Breast epithelium (tissue), 4 donors: ENCODE measurements at places on chromosomes 2 and 18. TPM values are rescaled to one million over a fixed set of nuclear protein-coding genes. Genes with fewer than 3 reads are reported as not detected.

DNA sequence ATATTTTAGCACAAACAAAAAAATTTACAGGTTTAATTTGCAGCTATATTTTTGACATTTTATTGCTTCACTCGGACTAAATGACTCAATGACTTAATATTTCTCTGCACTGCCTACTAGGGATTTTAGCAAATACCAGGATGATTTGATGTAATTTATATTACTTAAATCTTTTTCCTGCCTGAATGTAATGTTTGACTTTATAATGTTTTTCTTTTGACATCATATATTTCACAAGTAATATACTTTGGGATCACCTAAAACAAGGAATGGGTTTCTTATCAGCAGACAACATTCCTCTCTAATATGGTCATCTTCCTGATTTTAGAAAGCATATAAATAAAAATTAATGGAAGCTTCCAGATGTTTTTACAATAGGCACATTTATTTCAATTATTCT lies 253.2 kb upstream of the EPC2 start:
- H3K4me1 ChIP-seq: no peaks in the 10 kb centered on the region
- H3K36me3 ChIP-seq: no peaks in the 10 kb centered on the region
- H3K4me3 ChIP-seq: no peak overlapping the region
- no peak overlapping the region for H3K27ac ChIP-seq
- no peak for DNase-seq

- H3K27ac ChIP-seq: no peak overlapping the region
- no peaks in the 10 kb centered on the region for H3K27me3 ChIP-seq
- DNase-seq: no peak
- H3K36me3 ChIP-seq: no peaks in the 10 kb centered on the region
- no peaks in the 10 kb centered on the region for H3K4me1 ChIP-seq
- no peak overlapping the region for H3K4me3 ChIP-seq
Observed at GRCh38 chr2:162174746-162175145, 22.7 kb upstream of the GCG start.

The UGT1A7 gene
- not detected for total RNA-seq

The FRZB gene
- 2.9 TPM for total RNA-seq

DNA sequence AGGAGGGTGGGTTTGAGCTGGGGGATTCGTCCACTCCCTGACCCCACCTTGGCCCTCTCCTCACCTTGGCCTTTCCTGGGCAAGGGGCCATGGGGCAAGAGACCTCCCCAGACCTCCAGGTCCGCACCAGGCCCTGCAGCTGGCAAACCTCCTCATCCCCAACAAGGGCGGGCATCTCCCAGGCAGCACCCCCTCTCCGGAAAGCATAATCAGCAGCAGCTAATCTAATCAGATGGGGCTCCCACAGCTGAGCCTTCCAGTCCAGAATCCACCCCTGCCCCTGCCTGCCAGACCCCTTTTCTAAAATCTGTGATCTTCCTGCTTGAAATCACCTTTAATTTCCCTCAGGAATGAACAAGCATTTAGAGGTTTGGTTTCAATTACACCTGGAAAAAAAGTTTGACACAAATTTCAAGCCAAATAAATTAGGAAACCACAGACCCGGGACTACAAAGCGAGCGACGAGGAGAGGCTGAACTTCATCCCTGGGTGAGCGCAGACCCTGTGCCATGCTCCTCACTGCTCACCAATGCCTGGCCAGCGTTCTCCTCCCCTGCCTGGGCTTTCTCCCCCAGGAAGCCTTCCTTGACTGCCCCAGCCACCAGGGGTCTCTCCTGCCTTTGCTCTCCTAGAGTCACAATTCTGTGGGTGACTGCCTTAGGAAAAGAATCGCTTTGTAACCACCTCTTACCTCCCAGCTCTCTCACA lies 143.0 kb upstream of the MYCN start:
- H3K4me3 ChIP-seq: no peak overlapping the region
- no peak overlapping the region for H3K27ac ChIP-seq
- no peak for DNase-seq
- H3K36me3 ChIP-seq: no peaks in the 10 kb centered on the region

GRCh38 chr18:55246278-55246677 lies 287.0 kb upstream of the CCDC68 start:
- DNase-seq: no peak
- no peak overlapping the region for H3K27ac ChIP-seq
- no peak overlapping the region for H3K4me3 ChIP-seq

- no peaks in the 10 kb centered on the region for H3K36me3 ChIP-seq
- H3K4me1 ChIP-seq: no peaks in the 10 kb centered on the region
- H3K27ac ChIP-seq: no peak overlapping the region
- H3K27me3 ChIP-seq: no peaks in the 10 kb centered on the region
- DNase-seq: no peak
Observed at GRCh38 chr18:56511996-56512395, 126.4 kb downstream of the TXNL1 start.

DNA sequence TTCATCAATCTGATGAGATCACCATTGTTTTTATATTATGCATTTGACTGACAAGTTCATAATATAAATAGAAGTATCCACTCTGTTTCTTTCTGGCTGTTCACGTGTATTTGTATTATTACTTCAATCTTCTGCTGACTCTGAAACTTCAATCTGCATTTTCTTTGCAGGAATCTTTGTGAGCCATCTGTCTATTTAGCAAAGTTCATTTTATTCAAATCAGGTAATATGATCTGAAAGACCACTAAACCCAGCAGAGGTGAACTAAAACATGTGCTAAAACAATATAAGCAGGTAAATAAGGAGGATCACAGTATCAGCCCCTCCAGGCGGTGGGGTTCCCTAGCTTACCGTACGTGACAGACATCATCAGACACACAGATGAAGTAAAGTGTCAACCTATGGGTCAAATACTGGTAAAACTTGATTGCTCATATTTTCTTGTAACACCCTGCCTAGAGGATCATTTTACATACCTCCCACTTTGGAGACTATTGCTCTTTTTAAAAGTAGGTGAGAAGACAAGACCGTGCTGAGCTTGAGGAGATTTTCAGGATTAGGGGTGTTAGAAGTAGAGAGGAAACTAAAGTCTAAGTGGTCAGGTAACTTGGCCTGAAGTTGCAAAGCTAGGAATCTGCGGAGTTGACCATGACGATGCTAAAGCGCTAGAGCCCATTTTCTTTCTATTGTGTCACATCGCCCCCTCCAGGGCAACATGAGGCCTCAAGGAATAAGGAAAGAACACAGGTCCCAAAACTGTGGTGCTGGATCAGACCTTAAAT lies 9.0 kb downstream of the DTNB start:
- no peaks in the 10 kb centered on the region for H3K27me3 ChIP-seq
- H3K4me1 ChIP-seq: no peaks in the 10 kb centered on the region
- no peaks in the 10 kb centered on the region for H3K36me3 ChIP-seq
- H3K4me3 ChIP-seq: no peak overlapping the region

DNA sequence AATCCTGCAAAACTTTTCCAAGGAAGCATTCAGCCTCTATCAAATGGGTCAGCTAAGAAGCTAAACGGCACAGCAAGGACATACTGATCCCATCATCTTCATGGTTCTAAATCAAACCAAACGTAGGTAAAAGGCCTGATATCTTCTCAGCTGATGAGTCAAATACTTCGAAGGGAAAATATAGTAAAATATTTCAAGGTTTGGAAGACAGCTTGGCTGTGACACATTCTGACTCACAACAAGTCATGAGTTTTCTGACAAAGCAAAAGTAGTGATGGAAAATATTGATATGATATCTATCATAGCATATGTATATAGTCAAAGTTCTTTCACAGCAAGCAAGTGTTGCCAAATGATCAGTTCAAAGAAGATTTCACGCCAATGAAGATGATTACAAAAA lies 31.5 kb downstream of the DOCK10 start:
- no peaks in the 10 kb centered on the region for H3K27me3 ChIP-seq
- no peak overlapping the region for H3K27ac ChIP-seq
- no peaks in the 10 kb centered on the region for H3K4me1 ChIP-seq
- no peak overlapping the region for H3K4me3 ChIP-seq

The SULT1C4 gene
- total RNA-seq: 19.8 TPM

GRCh38 chr2:69422198-69422597 lies 15.0 kb downstream of the NFU1 start:
- no peak overlapping the region for H3K27ac ChIP-seq
- DNase-seq: no peak
- no peak overlapping the region for H3K4me3 ChIP-seq
- H3K4me1 ChIP-seq: no peaks in the 10 kb centered on the region

GRCh38 chr2:208491641-208492040 lies 85.0 kb downstream of the PTH2R start:
- no peaks in the 10 kb centered on the region for H3K4me1 ChIP-seq
- H3K36me3 ChIP-seq: no peaks in the 10 kb centered on the region
- no peak overlapping the region for H3K4me3 ChIP-seq
- DNase-seq: no peak
- H3K27me3 ChIP-seq: no peaks in the 10 kb centered on the region

DNA sequence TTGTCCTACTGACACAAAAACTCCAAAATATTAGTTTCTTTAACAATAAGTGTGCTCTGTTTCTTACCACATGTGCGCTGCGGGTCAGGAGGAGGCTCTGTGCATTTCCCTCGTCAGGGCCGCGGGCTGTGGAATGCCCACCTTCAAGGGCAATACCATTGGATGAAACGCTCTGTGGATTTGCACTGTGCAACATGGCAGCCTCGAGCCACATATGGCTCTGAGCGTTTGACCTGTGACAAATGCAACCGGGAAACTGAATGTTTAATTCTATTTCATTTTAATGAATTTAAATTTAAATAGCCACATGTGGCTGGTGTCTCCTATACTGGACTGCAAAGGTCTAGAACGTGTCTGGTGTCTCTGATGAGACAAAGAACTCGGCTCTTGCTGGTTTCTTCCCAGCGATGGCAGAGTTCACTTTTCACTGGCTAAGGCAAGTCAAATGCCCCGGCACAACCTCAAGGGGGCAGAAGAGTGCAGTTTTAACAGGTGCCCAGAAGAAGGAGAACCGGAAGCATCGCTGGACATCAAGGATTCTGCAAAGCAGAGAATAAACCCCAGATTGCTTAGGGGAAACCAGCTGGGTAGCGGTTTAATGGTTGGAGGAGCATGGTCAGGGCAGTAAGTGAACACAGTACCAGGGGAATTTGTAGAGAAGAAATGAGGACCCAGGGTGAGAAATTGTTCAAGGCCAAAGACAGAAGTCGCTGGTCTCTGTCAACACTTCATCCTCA lies 37.0 kb upstream of the TMEM18 start:
- no peak overlapping the region for H3K4me3 ChIP-seq
- peak; percentile 55 for DNase-seq
- no peaks in the 10 kb centered on the region for H3K4me1 ChIP-seq
- H3K36me3 ChIP-seq: no peaks in the 10 kb centered on the region
- H3K27me3 ChIP-seq: no peaks in the 10 kb centered on the region

DNA sequence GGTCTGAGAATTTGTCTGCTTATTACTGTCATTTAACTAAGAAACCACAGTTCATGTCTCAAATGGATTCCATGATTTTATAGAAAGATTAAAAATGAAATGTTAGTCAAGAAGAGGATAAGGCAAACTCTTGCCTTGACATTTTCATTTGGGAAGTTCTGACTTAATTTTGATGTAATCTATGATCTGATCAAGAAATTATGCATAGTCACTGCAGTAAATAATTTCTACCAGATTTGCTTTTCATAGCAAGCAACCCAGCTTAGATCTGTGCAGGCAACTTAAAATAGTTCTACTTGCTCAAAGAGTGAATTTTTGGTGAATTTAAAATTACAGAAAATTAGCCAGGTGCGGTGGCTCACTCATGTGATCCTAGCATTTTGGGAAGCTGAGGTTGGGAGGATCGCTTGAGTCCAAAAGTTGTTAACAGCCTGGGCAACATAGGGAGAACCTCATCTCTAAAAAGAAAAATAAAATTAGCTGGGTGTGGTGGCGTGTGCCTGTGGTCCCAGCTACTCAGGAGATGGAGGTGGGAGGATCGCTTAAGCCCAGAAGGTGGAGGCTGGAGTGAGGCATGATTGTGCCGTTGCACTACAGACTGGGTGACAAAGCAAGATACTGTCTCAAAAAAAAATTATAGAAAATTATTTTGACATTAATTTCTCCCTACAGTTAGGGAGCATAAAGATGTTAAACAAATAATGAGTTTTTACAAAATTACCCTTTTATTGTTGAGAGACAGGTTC lies 158.7 kb upstream of the MYO3B start:
- H3K4me1 ChIP-seq: no peaks in the 10 kb centered on the region
- no peaks in the 10 kb centered on the region for H3K36me3 ChIP-seq
- H3K27ac ChIP-seq: no peak overlapping the region
- H3K27me3 ChIP-seq: no peaks in the 10 kb centered on the region
- no peak overlapping the region for H3K4me3 ChIP-seq

The NRBP1 gene
- total RNA-seq: 70.5 TPM

DNA sequence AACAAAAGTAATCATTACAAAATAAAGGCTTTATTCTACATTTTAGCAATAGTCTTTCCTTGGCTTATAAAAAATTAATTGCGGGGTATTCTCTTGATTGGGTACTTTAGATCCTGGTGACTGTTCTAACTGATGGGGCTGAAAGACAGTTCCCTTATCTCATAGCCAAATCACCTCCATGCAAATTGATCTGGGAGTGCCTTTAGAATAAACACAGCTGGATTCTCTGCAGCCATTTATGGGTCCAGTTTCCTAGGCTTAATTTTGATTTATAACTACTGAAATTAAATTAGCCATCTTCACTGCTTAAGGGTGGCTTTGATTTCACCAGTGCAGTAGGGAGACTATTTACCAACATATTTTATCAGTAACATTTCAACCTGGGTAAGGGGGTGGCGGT lies 337.1 kb downstream of the NRXN1 start:
- H3K27ac ChIP-seq: no peak overlapping the region
- H3K4me3 ChIP-seq: no peak overlapping the region
- no peaks in the 10 kb centered on the region for H3K27me3 ChIP-seq
- DNase-seq: no peak
- no peaks in the 10 kb centered on the region for H3K4me1 ChIP-seq

- no peak overlapping the region for H3K27ac ChIP-seq
- peak overlapping the region; percentile 39 for H3K4me3 ChIP-seq
- H3K27me3 ChIP-seq: no peaks in the 10 kb centered on the region
Observed at GRCh38 chr2:167581961-167582574, 665.3 kb downstream of the STK39 start.

GRCh38 chr2:102826904-102827303 lies 65.1 kb downstream of the TMEM182 start:
- no peak overlapping the region for H3K27ac ChIP-seq
- H3K36me3 ChIP-seq: no peaks in the 10 kb centered on the region
- H3K27me3 ChIP-seq: no peaks in the 10 kb centered on the region
- no peaks in the 10 kb centered on the region for H3K4me1 ChIP-seq

- no peaks in the 10 kb centered on the region for H3K27me3 ChIP-seq
- no peak overlapping the region for H3K27ac ChIP-seq
- H3K4me3 ChIP-seq: no peak overlapping the region
- no peak for DNase-seq
Observed at GRCh38 chr18:31776093-31776492, 15.4 kb upstream of the SLC25A52 start.

The POTEI gene
- 0.98 TPM for total RNA-seq

The LBX2 gene
- total RNA-seq: 0.29 TPM

The AOX1 gene
- total RNA-seq: 611 TPM
